ENCODE measurements at places on chromosomes 6 and 20.

DNA sequence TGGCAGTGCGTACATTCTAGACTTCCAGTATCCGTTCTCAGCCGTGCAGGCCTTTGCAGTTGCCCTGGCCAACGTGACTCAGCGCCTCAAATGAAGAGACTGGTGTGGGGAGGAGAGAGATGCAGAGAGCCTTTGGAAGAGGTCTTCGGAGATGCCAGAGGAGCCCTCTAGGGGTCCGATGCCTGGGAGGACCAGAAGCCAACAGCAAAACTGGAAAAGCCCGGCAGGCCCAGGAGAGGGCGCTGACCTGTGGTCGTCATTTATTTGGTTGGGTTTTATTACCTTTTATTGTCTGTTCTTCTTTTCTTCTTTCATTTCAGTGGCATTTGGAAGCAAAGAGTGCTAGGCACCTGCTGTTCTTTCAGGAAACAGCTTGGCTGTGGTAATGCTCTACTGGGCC, 53.3 kb upstream of the TMEM181 start:
- no peak for DNase-seq

DNA sequence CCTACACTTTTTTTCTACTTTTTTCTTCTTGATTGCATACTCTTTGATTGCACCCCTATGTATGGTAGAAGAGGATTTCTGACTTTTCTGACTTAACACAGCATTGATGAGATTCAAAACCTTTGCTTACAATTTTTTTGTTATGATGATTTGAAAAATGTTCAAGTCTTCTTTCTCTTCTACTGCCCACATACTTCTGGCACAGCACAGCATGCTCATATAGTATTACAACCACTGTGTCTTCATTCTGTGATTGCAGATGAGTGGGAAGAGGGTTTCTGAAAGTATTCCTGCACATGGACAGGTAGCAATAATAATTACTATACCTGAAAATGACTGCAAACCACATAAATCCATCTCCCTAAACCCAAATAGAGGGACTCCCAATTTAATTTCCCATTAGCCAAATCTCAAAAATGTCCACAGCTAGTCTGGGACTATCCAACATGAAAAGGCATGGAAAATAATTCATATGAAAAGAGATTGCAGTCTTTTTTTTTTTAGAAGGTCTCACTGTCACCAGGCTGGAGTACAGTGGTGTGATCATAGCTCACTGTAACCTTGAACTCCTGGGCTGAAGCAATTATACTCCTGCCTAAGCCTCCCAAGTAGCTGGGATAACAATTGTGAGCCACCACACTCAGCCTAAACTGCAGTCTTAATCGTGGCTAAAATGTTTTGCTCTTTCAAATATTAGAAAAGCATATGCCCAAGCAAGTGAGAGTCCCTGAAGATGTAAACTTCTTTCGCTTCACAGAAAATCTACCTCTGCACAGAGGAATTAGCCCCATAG, 15.9 kb upstream of the TENT5A start:
- DNase-seq, result no peak

- no peak for DNase-seq
These were observed 50.1 kb downstream of the PHF3 start for GRCh38 chr6:63685446-63686379.

- no peak for DNase-seq
These were observed 21.3 kb upstream of the SGK1 start for GRCh38 chr6:134339216-134339615.

GRCh38 chr6:43780941-43781928, 11.2 kb downstream of the VEGFA start:
- DNase-seq, result no peak

DNA sequence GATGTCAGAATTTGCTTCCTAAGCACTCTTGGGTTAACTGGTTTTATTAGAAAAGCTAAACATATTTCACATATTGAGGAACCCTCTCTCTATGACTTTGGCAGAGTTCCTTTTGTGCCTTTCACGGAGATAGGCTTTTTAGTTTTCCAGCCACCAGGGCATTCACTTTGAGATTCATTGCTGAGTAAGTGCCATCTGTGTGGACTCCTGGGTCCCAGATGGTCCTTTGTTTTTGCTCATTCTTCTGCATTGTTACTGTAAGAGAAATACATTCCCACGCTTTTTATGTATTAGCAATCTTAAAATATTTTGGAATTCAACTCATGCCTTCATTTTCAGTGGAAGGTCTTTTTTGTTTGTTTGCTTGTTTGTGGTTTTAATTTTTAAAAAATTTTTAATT, 76.3 kb upstream of the PHACTR2 start:
- DNase-seq, result no peak

DNA sequence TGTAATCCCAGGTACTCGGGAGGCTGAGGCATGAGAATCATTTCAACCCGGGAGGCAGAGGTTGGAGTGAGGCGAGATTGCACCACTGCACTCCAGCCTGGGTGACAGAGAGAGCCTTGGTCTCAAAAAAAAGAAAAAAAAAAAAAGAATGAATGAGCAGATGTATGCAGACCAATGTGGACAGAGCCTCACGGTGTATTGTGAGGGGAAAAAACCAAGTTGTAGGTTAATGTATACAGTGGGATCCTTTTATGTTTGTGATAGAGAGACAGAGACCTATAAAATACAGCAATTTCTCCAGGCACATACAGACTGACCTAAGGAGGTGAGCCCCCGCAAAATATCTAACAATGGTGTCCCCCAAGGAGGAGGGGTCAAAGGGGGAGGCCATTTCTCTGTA, 11.7 kb downstream of the TGM2 start:
- no peak for DNase-seq

GRCh38 chr20:41507851-41508250, 110.3 kb downstream of the CHD6 start:
- DNase-seq, result no peak

DNA sequence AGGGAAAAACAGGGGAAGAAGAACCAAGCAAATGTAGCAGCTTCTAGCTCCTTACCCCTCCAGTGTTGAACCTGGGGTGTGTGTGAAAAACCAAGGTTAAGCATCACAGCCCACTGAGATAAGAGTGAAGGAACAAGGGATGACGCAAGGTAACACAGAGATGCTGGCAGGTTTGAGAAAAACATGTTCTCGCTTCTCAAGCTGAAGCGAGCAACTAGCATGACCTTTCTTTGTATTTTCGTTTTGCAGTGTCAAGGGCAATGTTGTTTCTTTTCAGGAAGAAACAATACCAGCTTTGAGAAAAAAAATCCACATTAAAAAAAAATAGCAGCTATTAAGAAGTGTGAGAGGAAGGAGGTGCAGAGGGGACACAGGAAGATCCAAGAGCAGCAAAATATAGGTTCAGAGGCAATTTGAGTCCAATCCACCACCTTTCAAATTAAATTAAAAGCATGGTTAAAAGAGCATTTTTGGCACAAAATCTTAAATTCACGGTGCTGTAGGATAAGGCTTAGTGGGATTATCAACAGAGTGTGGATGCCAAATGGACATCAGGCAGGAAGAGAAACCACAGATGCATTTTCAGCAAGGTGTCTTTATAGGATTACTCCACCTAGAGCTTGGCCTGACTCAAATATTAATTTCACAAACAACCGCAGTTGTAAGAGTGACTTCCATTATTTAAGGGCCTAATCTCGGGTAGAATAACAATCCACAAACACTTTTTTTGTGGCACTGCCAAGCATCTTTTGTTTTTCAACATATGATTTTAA, 70.9 kb downstream of the SYNE1 start:
- DNase-seq, result no peak

DNA sequence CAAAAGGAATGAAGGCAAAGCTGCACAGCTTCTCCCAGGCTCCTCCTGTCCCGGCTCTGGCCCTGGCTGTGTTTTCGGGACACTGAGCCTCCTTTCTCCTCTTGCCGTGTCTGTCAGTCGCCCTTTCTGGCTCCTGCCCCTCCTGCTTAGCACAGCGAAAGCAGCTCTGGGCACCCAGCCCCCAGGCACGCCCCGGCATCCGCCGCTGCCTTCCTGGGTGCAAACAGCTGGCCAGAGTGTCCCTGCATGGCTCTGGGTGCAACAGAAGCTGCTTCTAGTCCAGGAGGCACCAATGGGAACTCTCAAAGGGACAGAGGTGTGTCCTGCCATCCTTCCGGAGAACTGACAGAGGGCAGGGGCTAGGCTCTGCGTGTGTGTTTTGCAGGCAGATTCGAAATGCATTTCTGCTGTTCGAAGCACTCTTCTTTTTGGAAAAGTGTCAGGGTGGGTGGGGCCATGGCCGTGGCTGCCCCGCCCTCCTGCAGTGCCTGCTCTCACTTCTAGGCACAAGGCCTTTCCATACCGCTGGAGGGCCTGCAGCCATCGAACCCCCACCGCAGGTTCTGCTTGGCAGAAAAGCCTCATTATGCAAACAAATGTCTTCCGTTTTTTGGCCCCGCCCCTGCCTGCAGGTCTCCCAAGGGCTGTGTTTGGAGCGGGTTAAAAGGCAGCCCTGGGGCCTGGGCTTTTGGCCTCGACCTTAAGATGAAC, 15.5 kb downstream of the COL9A3 start:
- peak; percentile 21 for DNase-seq

DNA sequence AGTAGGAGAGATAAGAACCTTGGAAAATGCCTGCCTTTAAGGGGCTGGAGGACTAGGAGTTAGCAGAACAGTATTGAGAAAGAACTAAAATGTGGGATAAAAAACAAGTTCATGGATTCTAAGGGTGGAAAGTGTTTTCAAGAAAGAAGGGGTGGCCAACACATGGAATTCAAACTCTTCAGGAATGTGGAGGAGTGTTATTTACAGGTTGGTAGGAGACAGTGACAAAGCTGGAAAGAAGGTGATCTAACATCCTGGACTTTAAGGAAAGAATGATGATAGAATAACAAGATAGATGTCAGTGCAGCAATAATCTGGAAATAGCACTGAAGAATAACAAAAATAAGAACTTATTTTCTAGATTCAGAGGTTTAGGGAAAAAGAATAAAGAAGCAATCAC, 54.0 kb upstream of the TNFRSF21 start:
- no peak for DNase-seq

DNA sequence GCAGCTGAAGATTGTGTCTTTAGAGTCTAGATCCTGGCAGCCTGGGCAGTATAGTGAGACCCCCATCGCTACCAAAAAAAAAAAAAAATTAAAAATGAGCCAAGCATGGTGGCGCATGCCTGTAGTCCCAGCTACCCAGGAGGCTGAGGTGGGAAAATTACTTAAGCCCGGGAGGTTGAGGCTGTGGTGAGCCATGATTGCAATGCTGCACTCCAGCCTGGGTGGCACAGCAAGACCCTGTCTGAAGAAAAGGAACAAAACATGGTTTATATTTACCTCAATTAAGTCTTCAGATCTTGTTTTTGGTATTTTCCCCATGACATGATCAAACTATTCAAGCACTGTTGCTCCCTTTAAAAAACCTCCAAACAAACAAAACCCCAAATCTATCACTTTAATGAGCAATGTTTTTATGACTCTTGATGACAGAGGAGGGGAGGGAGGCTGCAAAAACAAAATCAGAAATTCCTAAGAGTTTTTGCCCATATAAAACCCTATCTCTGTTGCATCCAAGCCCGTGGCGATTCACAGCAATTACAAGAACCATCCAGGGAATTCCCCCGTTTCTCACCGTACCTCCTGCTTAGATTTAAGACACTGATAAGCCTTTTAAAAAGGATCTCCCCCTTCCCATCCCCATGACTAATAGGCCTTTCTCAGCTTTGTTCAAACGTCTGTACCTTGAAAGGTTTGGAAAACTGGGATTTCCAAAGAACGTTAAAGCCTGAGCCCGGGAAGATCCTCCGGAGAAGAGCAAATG, 259.9 kb downstream of the BMP7 start:
- DNase-seq, result no peak

DNA sequence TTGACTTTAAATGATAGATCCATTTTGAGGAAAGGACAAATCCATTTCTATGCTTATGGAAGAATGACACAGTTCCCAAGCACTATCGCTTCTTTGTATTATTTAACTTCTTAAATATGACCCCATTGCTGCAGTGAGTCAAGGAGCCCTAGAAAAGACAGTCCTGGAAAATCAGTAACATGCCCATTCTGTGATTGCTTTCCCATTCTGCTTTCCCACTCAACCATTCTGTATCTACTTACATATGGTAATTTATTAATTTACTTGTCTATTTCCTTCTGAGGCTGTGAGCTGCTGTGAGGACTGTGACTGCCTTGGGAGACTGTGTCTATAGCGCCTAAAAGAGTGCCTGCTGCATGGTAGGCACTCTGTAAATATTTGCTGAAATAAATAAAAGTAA, 85.4 kb upstream of the TMEM30A start:
- DNase-seq, result no peak

DNA sequence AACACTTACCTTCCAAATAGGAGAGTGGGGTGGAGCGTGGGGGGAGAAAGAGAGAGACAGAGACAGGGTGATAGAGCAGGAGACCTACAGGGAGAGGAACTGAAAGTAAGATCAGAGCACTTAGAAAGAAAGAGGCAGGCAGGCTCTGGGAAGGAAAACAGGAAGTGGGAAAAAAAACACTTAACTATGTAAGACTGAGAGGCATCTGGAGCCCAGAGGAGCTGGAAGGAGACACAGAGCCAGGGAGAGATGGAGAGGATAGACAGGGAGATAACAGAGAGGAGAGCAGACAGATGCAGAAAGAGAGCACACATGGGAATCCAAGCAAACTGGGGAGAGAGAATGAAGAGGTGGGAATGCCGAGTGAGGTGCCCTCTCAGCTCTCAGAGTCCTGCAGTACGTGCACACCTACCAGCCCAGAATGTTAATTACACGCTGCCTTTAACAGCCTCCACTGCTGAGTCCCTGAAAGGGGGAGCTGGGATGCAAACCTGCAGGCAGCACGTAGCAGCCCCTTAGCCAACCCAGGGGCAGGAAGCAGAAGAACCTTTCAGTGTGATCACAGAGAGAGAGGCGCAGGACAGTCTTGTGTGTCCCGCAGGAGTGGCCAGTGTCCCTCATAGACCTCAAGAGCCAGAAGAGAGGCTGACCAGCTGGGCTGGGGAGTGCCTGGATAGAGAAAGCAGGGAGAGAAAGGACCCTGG, 132.7 kb upstream of the LRFN2 start:
- DNase-seq, result peak; percentile 41

- peak; percentile 36 for DNase-seq
These were observed 182.5 kb downstream of the EDN1 start for GRCh38 chr6:12472601-12473038.

DNA sequence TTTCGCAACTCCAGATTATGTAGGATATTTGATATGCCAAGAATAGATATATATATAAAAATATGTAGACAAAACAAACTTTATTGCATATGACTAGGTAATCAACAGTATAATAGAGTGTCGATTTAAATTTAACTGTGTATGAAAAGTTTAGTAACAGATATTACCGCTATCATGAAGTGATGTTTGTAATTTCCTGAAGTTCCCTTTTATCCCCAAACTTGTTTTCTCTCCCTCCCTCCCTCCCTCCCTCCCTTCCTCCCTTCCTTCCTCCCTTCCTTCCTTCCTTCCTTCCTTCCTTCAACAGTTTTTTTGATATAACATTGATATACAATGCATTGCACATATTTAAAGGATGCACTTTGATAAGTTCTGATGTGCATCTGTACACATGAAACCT, 15.2 kb downstream of the ADGB start:
- DNase-seq, result no peak
